Ascending aorta (tissue), 2 donors: ENCODE measurements at places on chromosomes 6 and 20.

GRCh38 chr6:54541541-54541940 is 233.3 kb downstream of the TINAG start:
- DNase-seq, result no peak

DNA sequence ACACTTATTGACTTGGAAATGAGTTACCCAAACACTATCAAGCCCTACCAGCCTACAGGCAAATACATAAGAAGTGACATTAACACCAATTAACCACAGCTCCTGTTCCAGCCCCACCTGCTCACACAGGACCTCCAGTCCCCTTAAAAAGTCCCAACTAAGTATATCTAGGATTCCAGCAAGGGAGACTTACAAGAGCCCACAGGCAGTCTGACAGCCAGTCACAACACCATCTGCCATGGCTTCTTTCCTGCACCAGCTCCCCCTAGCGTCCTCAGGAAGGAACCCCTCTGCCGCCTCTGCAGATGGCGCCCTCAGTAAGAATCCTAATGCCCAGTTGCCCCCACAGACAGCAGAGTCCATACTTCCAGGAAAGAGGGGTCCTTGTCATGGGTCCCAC is 122.1 kb downstream of the HIVEP2 start:
- DNase-seq, result no peak

GRCh38 chr6:2865270-2865669 is 23.6 kb upstream of the SERPINB1 start:
- DNase-seq, result no peak

DNA sequence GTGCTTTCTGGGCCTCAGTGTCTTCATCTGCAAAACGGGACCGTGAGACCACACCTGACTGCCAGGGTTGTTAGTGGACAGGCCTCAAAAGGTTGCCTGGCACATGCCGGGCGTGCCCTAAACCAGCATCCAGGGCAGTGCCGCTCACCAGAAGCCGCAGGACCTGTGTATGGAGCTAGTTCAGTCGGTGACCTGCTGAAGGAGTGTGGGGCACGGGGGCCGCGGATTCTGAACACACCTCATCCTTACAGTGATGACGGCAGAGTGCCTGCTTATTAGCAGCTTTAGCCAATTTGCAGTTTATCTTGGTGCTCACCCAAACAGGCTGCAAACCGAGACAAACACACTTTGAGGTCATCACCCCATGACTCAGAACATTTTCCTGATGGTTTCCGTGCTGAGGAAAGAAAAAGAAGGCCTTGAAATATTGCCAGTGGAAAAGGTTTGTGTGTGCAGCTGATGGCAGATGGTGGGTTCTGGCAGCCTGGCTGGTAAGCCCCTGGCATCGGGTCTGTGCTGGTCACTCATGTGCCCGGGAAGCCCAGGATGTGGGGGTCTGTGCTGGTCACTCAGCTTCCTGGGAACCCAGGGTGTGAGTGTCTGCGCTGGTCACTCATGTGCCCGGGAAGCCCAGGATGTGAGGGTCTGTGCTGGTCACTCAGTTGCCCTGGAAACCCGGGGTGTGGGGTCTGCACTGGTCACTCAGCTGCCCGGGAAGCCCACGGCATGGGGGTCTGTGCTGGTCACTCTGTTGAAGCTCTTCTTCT is 153.8 kb downstream of the ERMARD start:
- DNase-seq, result no peak

GRCh38 chr6:100305209-100305869 is 159.4 kb downstream of the SIM1 start:
- no peak for DNase-seq

GRCh38 chr20:12502443-12502842 is 506.3 kb upstream of the SPTLC3 start:
- no peak for DNase-seq

GRCh38 chr20:47348539-47349142 is 7.9 kb downstream of the ZMYND8 start:
- no peak for DNase-seq

GRCh38 chr20:6660441-6660840 is 107.0 kb upstream of the BMP2 start:
- no peak for DNase-seq

- no peak for DNase-seq
Measured at GRCh38 chr20:58650181-58650775, 805 bp upstream of the STX16 start.

- no peak for DNase-seq
Measured at GRCh38 chr6:11989386-11989785, 22.7 kb upstream of the HIVEP1 start.

- DNase-seq, result no peak
Measured at GRCh38 chr6:113562248-113562647, 294.9 kb upstream of the MARCKS start.

- no peak for DNase-seq
Measured at GRCh38 chr20:51164731-51165130, 141.8 kb upstream of the KCNG1 start.

- DNase-seq, result no peak
Measured at GRCh38 chr6:40688214-40688761, 101.1 kb upstream of the LRFN2 start.

DNA sequence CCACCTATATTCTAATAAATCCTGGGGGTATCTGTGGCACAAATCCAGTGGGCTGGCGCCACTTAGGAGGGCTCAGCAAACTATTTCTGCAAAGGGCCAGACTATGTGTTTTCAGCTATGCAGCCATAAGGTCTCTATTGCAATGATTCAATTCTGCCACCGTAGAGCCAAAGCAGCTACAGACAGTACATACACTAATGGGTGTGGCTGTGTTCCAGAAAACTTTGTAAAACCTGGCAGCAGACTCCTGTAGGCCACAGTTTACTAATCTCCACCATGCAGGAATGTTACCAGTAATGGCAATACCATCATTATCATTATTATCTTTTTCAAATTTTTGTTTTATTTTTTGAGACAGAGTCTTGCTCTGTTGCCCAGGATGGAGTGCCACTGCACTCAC is 65.7 kb downstream of the SULF2 start:
- no peak for DNase-seq

- no peak for DNase-seq
Measured at GRCh38 chr6:39102071-39102820, 12.7 kb downstream of the SAYSD1 start.

GRCh38 chr20:8394308-8394945 is 262.4 kb downstream of the PLCB1 start:
- DNase-seq, result no peak

DNA sequence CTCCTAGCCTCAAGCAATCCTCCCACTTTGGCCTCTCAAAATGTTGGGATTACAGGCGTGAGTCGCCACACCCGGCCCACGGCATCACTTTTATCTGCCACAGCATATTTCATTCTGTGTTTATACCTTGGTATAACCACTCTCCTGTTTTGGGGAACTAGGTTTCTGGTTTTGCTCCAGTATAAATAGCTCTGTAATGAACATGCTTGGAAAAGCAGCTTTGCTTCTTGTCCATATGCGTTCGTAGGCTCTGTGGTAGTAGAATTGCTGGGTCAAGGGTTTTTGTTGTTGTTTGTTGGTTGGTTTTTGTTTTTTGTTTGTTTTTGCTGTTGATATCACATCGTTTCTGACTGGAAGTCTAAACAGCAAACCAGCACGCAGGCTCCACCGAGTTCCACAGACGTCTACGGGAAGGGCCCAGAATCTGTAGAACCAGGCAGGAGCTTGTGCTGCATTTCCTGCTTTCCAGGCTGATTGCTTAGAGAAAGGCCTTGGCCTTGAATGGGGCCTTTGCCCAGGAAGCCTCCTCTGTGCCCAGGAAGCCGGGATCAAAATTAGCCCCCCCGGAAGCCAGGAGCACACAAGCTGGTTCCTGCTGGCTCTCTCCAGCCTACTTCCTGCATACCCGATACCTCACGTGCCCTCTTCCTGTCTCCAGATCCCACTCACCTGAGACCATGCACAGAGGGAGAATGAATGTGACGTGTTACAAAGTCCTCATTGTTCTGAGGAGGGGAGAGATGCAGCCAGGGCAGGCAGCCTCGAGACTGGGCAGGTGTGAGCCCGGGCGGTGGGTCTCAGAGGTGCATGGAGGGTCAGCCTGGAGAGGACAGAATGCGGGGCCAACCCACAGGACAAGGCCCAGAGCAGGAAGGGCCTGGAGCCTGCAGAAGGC is 34.7 kb downstream of the AAR2 start:
- no peak for DNase-seq

DNA sequence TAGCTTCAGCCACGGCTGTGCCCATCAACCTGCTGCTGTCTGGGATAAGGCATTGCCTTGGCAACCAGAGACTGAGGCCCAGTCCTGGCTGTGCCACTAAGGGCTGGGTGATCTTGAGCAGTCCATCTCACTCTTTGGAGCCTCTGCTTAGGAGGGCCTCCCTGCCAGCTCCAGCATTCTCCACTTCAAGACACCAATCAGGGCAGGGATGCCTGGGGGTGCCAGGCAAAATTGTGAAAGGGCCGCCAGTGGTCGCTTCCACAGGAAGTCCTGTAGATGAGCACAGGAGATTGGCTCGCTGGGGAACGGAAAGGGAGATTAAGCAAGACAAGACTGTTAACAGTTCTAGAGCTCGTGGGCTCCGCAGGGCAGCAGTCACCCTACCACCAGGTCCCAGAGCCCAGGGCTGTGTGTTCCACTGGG is at the start of gene RAB44:
RAB44 (plus strand) TSS at position 346 of the 423 bp plus-strand sequence. CDS start 6,410 bp downstream, outside the sequence.
- peak; percentile 59 for DNase-seq

DNA sequence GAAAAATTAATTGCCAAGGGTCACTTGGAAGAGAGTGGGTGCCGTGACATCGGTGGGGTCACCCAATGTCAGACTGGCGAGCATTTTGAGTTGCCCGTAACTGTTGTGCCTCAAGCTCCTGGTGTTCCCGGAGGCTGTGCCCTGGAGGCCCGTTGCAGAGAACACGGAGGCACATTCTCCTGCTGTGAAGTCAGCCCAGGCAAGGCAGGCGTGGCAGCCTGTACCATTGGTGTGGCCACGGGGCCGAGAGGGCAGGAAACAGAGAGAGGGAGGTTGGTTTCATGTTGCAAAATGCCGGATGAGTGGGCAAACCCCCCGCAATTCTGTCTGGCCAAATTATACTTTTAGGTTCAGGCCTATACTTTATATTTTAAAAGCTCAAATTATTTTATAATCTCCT is 81.2 kb downstream of the THBS2 start:
- peak; percentile 97 for DNase-seq

- DNase-seq, result no peak
Measured at GRCh38 chr6:106856227-106856874, 118.2 kb downstream of the CD24 start.

DNA sequence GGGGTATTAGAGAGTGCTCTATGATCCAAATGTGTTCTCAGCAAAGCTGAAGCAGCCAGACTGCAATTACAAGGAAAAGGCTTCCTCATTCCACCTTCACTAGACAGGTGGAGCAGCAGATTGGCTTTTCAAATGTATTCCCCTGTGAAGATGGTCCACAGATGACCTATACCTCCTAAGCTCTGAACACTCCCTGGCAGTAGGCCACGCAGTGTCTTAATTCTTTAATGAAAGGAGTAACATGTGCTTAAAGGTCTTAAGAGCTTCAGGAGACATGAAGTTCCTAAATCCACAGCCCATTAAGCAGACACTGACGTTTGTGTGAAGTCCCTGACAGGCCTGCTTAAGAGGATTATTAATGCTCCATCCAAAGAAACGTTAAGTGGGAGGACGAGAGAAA is 138.9 kb upstream of the NUP153 start:
- no peak for DNase-seq

GRCh38 chr6:125789576-125790357 is 993 bp upstream of the NCOA7 start:
- peak; percentile 79 for DNase-seq

DNA sequence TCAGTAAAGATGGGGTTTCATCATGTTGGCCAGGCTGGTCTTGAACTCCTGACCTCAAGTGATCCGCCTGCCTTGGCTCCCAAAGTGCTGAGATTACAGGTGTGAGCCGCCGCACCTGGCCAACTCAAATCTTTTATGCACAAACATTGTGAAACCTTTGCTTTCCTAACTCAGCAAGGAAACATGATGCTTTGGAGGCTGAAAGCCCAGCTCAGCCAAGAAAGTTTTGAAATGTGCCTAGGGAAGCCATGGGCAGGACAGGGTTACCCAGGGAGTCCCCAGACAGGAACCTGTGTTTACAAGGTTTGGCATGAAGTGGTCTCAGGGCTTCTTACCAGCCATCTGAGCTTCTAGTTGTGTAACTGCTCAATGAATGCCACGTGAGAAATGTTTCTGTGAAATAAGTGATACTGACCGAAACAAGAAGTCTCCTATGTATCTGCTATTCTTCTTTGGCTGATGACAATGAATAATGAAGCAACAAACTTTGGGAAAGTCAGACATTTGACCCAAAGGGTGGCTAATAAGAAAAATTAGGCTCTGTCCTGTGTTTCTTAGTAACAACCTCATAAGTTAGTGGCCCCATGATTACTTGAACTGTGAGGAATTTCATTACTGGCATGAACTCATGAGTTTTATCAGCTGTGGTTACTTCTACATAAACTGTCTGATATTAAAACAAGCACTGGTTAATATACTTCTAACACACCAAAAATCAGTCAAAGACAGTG is 163.5 kb downstream of the KIF6 start:
- DNase-seq, result no peak

DNA sequence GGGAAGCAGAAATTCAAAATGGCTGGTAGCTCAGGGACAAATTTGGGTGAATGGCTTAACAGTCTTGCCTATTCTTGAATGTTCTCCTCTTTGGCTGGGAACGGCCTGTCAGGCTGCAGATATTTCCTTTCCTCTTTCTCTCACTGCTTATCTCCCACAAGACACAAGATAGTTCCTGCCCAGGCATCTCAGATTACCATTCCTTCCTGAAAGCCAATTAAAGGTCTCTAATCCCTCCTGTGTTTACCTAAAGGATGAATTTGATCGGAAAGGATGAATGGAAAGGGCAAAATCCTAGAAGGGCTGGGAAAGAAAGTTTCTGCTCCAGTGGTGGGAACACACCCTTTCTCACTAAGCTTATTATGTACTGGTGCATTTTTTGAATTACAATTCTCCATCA is 95.9 kb upstream of the JAG1 start:
- no peak for DNase-seq

DNA sequence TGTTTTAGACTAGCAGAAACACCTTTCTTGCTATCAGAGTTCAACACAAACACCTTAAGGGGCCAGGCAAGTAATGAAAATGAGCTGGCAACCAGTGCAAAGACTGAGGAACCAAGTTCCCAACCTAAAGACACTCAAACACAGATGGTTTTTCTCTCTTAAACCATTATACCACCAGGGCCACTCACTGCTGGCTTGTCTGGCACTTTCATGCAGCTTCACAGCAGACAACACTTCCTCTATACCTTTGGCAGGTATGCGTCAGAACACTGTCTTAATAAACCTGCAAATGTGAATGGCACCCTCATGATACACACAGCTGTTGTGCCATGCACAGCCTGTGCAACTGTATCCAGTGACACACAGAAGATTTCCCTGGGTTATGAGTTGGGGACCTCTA is 41.6 kb downstream of the NFATC2 start:
- no peak for DNase-seq

DNA sequence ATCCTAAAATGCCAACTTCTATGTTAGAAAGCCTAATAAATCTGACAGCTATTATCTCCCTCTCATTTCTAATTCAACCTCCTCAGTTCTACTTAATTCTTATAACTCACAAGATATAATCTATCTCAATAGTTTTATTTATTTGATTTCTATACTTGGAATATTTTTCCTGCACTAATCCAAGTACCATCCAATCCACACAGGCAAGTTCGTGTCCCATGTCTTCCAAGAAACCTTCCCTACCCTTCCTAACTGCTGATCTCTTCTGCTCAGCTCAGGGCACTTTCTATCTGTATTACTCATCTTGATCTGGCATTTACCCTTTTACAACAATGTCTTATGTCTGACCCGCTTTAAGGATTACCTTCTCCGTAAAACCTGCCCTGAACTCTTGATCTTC is 18.2 kb downstream of the NCOA5 start:
- no peak for DNase-seq

- no peak for DNase-seq
Measured at GRCh38 chr6:31901415-31901952, 402 bp downstream of the ZBTB12 start.
